Posterior cingulate gyrus (tissue), 11 donors: ENCODE measurements at places on chromosomes 13 and 19.

DNA sequence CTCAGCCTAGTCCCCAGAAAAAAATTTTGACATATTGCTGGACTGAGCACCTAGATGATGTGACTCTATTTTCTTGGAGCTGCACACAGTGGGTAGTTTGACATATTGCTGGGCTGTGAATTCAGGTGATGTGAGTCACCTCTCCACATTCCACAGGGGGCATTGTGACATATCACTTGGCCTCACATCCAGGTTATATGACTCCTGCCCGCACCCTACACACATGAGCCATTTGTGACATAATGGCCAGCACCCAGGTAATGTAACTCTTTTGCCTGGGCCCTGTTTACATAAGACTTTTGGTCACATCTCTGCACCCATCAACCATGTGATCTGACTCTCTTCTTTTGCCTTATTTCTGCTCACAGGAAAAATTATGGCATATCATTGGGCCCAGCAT is 55.1 kb upstream of the ZNF43 start:
- DNase-seq = no peak

DNA sequence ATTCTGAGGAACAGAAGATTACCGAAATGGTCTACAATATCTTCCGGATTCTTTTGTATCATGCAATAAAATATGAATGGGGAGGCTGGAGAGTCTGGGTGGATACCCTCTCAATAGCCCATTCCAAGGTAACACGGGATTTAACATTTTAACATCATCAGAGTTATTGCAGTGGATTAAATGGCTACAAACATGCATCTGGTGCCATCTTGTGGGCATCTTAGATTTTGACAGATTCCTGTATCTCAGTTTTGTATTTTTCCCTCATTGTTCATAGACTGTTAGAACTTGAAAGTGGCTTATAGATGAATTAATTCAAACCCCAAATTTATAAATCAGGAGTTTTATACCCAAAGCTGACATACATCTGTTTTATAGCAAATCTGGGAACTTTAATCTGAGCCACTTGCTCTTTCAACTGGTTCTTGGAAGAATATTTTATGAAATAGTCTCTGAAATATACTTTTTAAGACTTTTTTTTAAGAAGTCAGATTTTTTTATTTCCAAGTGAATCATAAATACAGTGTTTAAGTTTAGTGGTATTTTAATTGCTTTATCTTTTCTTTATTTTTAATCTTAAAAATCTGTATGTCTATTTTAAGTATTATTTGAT is 215.2 kb downstream of the NBEA start:
- DNase-seq = no peak

- DNase-seq = peak; percentile 79
Observed at GRCh38 chr19:33293255-33294057, 8.9 kb downstream of the CEBPA start.

GRCh38 chr13:92251671-92252210 is 853.3 kb downstream of the GPC5 start:
- DNase-seq = no peak

- no peak for DNase-seq
Observed at GRCh38 chr13:51249770-51250741, 27.9 kb downstream of the FAM124A start.

DNA sequence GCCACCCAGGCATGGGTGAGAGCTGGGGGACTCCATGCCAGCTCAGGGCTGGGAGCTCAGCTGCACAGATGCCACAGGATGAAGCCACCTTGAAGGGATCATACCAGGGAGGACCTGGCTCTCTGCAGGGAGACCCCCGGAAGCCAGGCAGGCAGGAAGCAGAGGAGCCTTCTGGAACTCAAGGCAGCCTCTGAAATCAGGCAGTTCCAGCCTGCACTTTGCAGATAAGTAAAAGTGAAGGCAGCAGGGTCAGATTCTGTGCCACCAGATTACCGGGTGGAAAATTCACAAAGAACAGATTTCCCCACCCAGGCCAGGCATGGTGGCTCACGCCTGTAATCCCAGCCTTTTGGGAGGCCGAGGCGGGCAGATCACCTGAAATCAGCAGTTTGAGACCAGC is 2.5 kb downstream of the TMEM259 start:
- DNase-seq = no peak

DNA sequence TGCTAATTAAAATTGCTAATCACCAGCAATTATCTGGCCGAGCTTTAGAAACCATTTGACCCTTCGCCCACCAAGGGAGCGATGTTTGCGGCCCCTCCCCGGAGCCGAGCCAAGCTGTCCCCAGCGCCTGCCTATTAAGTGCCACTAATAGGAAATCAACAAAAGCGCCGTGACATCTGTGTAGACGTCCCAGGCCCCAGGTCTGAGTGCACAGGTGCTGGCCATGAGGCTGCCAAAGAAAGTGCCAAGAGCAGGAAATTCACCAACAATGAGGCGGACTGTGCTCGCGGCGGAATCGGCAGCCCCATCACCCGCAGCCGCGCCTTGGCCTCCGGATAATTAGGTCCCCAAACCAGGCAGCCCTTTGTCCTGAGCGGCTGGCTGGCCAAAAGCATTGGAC is 44.5 kb upstream of the SPACA7 start:
- no peak for DNase-seq

DNA sequence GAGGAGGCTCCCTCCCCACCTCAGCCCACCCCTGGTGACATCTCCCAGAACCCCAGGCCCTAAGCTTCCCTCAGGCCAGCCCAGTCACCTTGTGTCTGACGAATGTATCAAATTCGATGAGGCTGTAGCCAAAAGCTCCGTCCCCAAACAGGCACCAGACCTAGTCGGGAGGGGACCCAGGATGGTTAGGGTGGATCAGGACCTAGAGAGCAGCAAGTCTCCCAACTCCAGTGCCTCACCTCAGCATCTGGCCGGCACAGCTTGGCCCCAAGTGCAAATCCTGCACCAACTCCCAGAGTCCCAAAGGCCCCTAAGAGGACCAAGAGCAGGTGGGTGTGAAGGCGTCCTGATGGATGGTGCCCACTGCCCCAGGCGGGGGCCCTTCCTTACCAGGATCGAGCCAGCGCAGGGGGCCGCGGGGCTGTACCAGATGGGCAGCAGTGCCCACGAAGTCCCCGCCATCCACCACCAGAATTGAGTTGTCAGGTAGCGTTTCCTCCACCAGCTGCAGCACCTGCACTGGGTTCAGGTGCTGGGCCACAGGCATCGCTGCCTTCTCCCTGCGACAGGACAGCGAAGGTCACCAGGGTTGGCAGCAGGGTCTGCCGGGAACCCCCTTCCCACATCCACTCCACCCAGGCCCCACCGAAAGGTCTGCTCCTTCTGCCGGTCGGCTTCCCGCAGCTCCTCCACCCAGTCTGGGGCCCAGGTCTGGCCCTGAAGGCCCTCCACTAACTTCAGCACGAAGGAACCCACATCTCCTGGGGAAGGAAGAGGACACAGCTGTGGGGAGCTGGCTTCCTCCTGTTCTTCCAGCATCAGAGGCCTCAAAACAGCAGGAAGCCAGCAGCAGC is 8.8 kb downstream of the SYDE1 start:
- no peak for DNase-seq

GRCh38 chr13:65710514-65710913 is 1519.6 kb downstream of the PCDH9 start:
- DNase-seq = no peak

DNA sequence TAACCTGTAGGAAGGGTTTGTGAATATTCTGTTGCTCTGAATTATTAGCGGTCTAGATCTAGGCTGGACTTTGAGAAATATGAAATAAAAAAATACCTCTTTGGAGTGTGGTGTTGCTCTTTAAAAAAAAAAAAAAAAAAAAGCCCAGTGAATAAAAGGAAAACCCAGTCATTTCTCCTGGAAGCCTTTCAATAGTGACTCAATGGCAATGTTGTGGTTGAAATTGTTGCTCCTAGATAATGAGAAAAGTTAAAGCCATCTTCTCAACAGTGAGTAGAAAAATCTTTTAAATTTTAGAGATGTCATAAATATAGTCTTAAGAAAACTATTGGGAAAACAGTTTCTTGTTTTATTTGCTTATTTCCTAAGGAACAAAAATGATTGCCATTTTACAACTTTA is 135.3 kb downstream of the RFC3 start:
- no peak for DNase-seq

- no peak for DNase-seq
Observed at GRCh38 chr13:62387647-62388046, 972.0 kb upstream of the PCDH20 start.

DNA sequence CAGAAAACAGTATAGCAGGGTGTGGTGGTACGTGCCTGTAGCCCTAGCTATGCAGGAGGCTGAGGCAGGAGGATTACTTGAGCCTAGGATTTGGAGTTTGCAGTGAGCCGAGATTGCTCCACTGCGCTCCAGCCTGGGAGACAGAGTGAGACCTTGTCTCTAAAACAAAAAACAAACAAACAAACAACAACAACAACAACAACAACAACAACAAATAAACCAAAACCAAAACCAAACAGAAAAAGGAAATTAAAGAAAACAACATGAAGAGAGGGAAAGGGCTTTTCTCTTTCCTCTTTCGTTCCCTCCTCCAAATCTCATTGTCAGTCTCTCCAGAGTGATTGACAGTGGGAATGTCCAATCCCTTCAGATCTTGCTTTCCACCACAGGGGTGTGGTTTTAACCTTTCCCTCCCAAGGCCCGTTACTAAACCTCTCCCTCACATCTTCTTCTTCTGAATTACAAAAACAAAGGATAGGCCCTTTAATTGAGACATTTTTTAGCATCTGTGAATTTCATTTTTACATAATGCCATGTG is 341.2 kb downstream of the HS6ST3 start:
- no peak for DNase-seq

DNA sequence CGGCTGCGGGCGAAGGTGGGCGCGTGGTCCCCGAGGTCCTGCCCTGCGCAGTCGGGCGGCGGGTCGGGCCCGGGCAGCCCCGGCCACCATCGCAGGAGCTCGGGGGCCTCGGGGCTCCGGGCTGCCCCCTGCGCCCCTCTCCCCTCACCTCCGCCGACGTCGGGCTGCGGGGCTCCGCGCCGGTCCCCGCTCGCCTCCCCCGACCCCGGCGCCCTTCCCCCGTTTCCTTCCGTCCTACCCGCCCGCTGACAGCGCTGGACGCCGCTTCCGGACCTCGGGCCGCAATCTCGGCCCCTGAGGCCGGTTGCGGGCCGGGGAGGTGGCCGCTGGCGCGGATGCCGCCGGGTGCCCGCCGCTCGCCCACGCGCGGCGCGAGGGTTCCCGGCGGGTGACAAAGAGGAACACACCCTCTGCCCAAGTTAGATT is 720 bp downstream of the FARP1 start:
- DNase-seq = no peak

GRCh38 chr13:51271528-51272085 is 49.4 kb downstream of the FAM124A start:
- DNase-seq = no peak

DNA sequence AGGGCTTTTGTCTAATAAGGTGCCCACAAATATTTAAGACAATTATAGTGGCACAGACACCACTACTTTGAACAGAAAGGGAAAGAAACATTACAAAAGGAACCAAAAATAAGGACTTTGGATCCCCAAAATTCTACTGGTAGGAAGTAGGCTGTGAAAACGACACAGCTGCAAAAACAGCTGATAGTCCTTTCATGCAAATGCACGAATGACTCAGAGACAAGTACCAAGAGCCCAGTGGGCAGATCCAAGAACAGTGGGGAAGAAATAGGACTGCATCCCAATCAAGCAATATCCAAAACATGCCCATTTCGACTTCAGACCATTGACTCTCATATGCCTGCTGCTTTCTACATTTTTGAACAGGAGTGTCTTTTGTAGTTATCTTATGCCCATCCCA is 269.4 kb upstream of the NBEA start:
- no peak for DNase-seq

- no peak for DNase-seq
Observed at GRCh38 chr19:48757741-48758144, 2.4 kb downstream of the FGF21 start.

GRCh38 chr13:106573284-106573846 is 5.4 kb upstream of the ARGLU1 start:
- DNase-seq = no peak

DNA sequence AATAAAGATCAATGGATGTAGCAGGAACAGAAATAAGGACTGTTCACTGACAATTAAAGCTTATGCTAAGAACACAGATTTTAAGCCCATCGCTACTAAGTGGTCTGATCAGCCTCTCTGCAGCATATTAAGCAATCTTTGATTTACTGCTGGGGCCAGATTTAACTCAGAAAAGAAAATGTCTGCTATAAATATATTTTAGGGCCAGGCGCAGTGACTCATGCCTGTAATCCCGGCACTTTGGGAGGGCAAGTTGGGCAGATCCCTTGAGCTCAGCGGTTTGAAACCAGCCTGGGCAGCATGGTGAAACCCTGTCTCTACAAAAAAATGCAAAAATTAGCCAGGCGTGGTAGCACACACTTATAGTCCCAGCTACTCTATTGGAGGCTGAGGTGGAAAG is 43.0 kb downstream of the METTL21C start:
- no peak for DNase-seq

GRCh38 chr13:34207872-34208271 is 389.9 kb downstream of the RFC3 start:
- DNase-seq = no peak

- DNase-seq = no peak
Observed at GRCh38 chr13:75461314-75461713, 20.7 kb downstream of the TBC1D4 start.

- no peak for DNase-seq
Observed at GRCh38 chr19:42762789-42763188, 2.7 kb downstream of the PSG8 start.

- peak; percentile 42 for DNase-seq
Observed at GRCh38 chr13:34416971-34417380, 525.1 kb upstream of the NBEA start.

- DNase-seq = no peak
Observed at GRCh38 chr19:39941615-39942365, 7.4 kb upstream of the FCGBP start.

DNA sequence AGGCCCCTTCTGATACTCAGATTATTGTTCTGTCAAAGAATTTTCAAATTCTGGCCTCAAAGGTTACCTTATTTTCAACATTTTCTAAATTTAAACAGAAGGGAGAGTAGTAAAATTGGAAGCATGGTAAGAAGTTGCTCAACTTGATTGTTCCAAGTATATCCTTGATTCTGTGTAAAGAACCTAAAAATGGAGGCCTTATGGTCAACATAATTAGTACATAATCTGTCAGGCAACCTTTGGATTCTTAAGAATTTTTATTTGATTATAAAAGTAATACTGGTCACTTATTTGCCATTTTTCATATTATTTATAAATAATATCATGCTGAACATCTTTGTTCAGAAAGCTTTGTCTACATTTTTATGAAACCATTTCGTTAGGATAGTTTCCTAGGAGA is 83.9 kb downstream of the STARD13 start:
- no peak for DNase-seq

- DNase-seq = no peak
Observed at GRCh38 chr13:36907266-36907665, 12.8 kb downstream of the SMAD9 start.

DNA sequence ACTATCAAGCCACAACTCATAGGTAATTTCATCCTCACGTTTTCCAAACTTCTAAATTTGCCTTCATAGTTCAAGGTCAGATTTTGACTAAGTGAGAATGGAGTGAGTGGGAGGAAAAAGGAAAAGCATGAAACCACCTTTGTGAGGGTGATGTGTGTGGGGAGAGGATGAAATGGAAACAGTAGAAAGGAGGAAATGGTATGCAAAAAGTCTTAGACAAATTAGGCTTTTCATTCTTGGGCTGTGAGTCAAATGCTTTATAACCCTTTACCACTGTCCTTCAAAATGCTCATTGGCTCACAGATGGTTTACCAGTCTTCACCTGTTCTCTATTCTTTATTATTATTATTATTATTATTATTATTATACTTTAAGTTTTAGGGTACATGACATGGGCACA is 127.2 kb downstream of the RAP2A start:
- DNase-seq = no peak

GRCh38 chr13:21619633-21620220 is 15.8 kb upstream of the MICU2 start:
- no peak for DNase-seq

GRCh38 chr19:11699931-11700794 is 38.6 kb downstream of the ZNF823 start:
- DNase-seq = no peak
